ENCODE measurements at places on chromosomes 1 and 21.

DNA sequence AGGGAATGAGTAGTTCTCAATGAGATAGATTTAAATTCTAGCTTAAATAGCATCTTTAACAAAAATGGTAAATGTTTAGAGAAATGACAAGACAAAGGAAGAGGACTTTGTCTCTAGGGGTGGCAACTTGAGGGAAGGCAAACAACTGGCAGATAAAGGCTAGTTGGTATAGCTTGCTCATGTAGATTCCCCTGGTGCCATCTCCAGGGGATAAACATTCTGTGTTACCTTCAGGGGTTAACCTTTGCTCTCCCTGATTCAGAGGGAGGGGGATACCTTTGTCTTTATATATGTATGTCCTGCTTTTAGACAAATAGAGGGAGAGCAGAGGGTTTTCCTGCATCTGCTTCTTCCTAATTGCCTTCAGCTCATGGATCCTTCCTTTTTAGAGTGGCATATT, 153.7 kb upstream of the L1TD1 start:
- DNase-seq, result no peak

GRCh38 chr1:212635141-212635631, 26.6 kb downstream of the ATF3 start:
- DNase-seq, result no peak

DNA sequence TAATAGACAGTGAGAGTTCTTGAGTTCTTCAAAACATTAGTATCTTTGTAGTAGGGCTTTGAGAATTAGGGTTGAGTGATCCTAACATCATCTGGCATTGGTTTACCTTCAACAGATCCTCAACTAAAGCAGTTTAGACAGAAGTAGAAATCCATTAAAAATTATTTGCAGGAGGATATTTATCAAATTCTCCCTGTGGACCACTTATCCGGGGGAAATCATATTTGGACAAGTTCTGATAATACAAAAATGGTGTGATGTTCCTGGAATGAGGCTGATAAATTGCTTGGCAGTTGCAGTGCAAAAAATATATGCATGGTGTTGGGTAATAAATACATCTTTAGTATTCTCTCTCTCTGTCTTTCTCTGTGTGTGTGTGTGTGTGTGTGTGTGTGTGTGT, 115.1 kb upstream of the CHODL start:
- no peak for DNase-seq

DNA sequence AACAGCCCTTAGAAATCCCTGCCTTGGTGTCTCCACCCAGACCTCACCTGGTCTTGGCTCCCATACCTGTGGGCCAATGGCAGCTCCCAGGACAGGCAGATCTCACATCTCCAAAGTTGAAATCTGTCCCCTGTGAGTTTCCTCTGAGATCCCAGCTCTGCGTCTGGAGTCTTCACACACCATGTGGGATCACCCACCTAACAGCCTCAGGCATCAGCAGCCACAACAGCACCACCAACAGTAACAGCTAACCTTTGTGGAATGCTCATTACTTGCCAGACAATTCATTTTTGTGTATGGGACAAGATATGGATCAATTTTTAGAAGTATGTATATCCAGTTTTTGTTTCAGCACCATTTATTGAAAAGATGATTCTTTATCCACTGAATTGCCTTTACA, 523.2 kb downstream of the MATN1 start:
- DNase-seq, result no peak

- peak; percentile 56 for DNase-seq
These were observed 5.3 kb upstream of the TUFT1 start for GRCh38 chr1:151534662-151535278.

DNA sequence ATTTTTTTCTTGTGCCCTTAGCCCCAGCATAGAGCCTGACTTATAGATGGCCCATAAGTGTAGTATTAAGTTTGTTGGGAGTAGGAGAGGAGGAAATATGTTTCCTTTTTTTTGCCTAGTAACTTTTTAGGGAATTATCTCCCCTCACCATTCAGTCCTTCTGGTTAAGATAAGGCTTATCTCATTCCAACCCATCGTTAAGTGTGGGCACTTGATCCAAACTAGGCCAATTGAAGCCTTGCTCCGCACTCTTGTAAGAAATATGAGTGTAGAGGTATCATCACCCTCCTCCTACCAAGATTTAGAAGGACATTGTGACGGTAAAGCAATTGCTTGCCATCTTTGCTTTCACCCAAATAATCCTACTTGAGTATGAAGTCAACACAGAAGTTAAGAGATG, 8.8 kb upstream of the FGGY start:
- DNase-seq, result no peak

DNA sequence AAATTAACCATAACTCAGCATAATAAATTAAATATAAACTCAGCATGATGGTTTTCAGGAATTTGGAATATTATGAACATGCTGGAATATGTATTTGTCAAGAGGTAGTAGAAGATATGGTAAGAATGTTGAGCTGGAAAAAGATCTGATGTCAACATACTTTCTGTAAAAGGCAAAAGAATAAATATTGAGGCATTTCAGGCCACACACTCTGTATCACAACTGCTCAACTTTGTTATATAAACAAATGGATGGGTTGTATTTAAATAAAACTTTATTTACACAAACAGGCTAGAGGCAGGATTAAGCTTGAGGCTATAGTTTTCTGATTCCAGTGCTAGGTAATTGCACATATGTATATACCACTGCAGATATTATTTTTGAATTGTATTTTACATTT, 1409.4 kb downstream of the MRPL39 start:
- no peak for DNase-seq

- DNase-seq, result no peak
These were observed 42.2 kb downstream of the CLDN14 start for GRCh38 chr21:36437745-36438128.

DNA sequence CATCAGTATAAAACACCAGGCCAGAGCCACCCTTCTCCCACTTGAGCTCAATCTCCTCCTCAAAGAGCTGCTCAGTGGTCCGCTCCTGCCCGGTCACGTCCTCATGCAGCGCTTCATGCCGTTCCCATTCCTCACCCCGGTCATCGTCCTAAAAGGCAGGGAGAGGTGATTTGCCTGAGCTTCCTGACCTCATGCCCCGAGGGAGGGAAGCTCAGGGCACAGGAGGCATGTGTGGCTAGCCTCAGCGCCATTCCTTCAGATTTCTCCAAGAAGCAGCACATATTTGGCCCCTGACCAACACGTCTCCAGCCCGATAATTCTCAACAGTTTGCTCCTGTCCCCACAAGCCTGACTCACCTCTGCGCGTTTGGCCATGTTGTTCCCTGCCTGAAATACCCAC, 4.2 kb upstream of the GPN2 start:
- DNase-seq, result no peak

DNA sequence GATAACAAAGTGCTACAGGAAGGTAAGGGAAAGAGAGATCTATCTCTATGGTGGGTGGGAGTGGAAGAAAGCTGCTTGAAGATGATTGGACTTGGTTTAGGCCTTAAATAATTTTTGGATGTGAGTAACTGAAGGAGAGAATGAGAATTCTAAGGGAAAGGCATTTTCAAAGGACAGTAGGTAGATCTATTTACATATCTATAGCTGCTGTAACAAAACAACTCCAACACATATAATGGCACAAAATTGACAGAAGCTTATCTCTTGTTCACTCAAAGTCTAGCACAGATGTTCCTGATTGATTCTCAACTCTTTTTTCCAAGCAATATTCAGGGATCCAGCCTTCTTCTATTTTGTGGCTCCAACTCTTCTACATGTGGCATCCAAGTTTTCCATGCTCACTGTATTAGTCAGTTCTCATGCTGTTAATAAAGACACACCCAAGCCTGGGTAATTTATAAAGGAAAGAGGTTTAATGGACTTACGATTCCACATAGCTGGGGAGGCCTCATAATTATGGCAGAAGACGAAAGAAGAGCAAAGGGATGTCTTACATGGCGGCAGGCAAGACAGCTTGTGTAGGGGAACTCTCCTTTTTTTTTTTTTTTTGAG, 3.1 kb upstream of the DDAH1 start:
- DNase-seq, result no peak

GRCh38 chr1:202623075-202623474, 87.2 kb downstream of the SYT2 start:
- DNase-seq, result no peak

- DNase-seq, result no peak
These were observed 21.5 kb upstream of the SMYD2 start for GRCh38 chr1:214259353-214259977.

DNA sequence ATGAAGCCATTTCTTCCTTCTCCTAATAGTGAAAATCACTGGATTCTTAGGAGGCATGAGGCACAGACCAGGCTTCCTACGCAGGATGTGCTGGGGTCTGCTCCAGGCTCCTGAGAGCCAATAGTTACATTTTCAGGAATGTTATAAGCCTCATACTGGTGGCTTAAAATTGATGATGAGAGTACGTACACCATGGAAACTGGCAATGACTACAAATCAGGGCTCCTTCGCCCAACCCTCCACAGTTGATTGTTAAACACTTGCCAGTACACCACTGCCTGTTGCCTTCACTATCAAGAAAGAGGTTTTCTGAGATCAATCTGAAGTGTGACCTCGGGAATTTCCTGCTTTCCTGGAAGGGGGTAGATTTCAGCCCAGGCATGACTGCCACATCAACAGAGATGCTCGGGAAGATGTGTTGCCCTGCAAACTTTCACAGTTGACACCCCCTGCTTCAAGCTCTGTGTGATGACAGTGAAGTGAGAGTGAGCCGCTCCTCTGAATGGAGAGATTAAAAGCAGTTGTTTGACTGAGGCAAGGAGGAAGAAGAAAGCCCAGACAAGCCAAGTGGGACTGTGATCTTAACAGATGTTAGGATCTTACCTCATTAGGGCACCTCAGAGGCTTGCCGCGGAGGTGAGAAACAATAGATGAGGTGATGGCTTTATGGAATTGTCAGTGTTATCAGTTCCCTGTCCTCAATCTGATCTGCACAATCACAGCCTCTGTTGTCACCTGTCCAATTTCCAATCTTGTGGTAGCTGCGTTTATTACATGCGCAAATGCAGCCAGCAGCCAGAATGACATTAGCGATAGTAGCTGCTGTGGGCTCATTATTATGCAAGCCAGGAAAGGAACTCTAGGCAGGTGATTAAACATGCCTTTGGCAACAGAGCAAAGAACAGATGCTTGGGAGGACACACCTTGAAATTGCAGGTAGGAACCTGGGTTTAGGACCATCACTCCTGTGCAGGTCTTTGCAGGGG, 277.3 kb downstream of the KAZN start:
- no peak for DNase-seq

GRCh38 chr21:45172420-45172819, 98.0 kb downstream of the ADARB1 start:
- no peak for DNase-seq

DNA sequence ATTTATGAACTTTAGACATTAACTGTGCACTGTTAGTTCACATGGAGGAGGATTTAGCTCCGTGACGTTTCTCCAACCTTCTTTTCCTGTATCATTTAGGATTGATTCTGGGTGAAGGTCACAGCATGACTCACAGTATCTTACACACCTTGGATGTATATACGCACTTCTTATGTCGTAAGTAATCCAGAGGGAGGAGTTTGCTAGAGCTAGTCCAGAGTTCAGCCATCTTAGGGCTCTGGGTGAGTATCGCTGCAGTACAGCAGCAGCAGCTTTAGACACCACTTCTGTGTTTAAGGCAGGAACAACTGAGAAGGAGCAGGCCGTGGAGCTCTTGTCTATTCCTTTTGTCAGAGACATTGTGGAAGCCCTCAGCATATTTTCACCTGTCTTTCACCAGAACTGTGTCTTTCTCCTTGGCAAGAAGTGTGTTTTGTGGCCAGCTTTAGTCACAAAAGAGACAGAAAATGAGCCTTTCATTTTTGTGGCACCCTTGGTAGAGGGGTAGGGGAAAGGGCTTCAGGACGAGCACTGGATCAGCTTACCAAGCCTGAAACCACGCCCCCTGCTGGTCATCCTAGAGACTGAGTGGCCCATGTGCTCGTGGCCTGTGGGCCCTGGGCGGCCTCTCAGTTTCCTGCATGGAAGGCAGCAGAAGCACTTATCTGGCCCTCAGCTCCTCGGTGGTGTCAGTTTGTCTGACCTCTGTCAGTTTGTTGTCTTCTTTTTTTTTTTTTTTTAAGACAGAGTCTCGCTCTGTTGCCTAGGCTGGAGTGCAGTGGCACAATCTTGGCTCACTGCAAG, 64.0 kb downstream of the ADARB1 start:
- peak; percentile 48 for DNase-seq

DNA sequence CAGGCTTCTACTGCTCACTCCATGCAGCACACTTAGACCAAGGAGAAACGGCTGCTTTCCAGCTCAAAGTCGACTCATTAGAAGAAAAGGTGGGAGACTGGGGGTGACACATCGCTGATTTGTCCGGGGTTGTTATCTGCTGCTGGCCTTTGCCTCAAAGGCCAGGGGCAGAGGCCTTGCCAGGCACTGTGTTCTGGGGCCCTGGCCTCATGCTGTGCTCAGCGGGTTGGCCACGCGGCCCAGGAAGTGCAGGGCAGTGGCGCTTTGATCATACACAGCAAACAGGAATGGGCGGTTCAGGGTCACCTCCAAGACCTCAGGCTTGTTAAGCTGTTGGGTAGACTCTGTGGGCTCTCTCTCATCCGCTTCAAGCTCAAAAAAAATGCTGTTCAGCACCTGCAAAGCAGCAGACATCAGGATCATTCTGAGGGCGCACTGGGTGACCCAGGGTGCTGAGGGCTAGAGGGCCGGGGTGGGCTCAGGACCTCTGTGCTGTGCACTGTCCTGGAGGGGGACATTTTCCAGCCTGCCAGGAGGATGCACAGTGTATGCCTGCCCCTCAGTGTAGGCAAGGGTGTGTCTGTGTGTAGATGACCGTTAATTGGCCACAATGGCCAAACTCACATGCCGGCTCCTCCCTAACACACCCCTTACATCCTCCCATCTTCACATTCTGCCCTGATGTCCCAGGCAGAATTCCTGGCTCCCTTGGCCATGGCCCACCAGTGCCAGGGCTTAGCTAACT, 10.8 kb downstream of the AGT start:
- no peak for DNase-seq

DNA sequence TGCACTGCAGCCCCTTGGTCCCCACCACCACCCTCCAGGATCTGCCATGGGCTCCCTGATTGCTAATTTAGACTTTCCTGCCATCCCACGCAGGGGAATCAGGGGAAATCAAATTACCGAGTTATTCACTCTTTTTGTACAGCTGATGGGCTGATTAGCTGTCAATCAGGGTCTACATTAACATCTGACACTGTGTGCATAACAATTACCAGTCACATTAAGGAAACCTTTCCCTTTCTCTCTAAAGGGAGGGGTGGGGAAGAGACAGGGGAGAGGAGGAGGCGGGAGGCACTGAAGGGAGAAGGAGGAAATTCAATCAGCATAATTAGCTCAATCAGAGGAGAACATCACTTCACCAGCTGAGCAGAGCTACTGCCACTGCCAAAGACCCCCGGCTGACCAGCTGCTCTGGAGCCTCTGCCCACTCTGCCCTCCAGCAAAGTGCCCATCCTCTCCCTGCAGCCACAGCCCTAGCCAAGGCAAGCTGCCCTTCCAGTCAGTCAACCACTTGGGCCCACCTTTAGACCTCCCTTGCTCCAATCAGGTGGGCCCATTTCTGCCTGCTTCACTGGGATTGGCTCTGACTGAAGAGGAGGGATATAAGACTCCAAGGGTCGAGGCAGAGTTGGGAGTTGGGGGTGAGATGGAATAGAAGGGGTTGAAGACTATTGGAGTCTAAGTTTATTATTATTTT, 199.3 kb upstream of the ZC3H12A start:
- DNase-seq, result no peak

GRCh38 chr1:55084257-55084656, 44.9 kb downstream of the PCSK9 start:
- no peak for DNase-seq

- no peak for DNase-seq
These were observed 22.7 kb downstream of the WNT9A start for GRCh38 chr1:227924833-227925574.

Measured in stimulated activated CD8-positive, alpha-beta memory T cell treated with anti-CD3 and anti-CD28 coated beads, Interleukin-2, amount 100 ng/mL, for 1 hour (primary cell).